ENCODE measurements at places on chromosomes 5 and 9.

- no peak for DNase-seq
These were observed 17.4 kb downstream of the KIF24 start for GRCh38 chr9:34311499-34312185.

DNA sequence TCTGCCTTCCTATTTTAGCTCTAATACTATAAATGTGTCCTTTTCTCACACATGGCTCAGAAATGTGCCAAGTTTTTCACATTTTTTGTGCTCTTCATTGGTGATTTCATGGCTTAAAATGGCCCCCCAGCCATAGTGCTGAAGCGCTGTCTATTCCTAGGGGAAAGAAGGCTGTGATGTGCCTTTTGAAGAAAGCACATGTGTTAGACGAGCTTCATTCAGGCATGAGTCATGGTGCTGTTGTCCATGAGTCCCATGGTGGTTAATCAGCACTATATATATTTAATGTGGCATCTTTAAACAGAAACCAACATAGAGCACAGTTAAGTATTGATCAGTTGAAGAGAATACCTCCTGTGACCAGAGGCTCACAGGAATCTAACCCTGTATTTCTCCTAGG is 55.8 kb downstream of the PDE8B start:
- no peak for DNase-seq

GRCh38 chr5:125005266-125005665 is 258.8 kb upstream of the ZNF608 start:
- no peak for DNase-seq

- no peak for DNase-seq
These were observed 185.9 kb downstream of the GRIA1 start for GRCh38 chr5:153676406-153676805.

GRCh38 chr9:11199335-11199734 is 586.5 kb upstream of the PTPRD start:
- no peak for DNase-seq

- DNase-seq = no peak
These were observed 66.6 kb upstream of the SPATA31D4 start for GRCh38 chr9:81861644-81862043.

GRCh38 chr9:17476401-17476800 is 102.5 kb upstream of the SH3GL2 start:
- no peak for DNase-seq

GRCh38 chr5:93577854-93578812 is 2.9 kb downstream of the NR2F1-AS1 start:
- DNase-seq = no peak

- no peak for DNase-seq
These were observed 648.3 kb downstream of the PDE4D start for GRCh38 chr5:59245198-59245597.

Measured in colonic mucosa (tissue), 4 donors.